Purkinje cell (primary cell): ENCODE measurements at places on chromosomes 5 and 9. TPM values are rescaled to one million over a fixed set of nuclear protein-coding genes. Genes with fewer than 3 reads are reported as not detected.

FBP2 gene
- polyA plus RNA-seq, result not detected in 2 replicates

SLC25A25 gene
- polyA plus RNA-seq, result 5.9 and 7.0 TPM in 2 replicates

NOTCH1 gene
- 0.03 and 0.08 TPM in 2 replicates for polyA plus RNA-seq

DOLPP1 gene
- 12.8 and 19.5 TPM in 2 replicates for polyA plus RNA-seq

SEC61B gene
- polyA plus RNA-seq, result 126 and 151 TPM in 2 replicates
